Activated T-helper 2 cell treated with anti-CD3 and anti-CD28 coated beads, Interferon-gamma antibody, Interleukin-2, Interleukin-4, amounts not matched to agents 10 μg/mL and 5 μg/mL and 100 μg/mL, durations not matched to agents 14 hours and 24 hours and 36 hours (primary cell): ENCODE measurements at places on chromosomes 12 and 14. TPM values are rescaled to one million over a fixed set of nuclear protein-coding genes. Genes with fewer than 3 reads are reported as not detected.

- no peak overlapping the region for H3K4me3 ChIP-seq
- DNase-seq, result no peak
- H3K36me3 ChIP-seq, result no peaks in the 10 kb centered on the region
- peaks cover 2% of the 10 kb centered on the region for H3K27me3 ChIP-seq
These were observed 84.1 kb downstream of the TTC7B start for GRCh38 chr14:90732139-90732538.

Gene SPTB
- total RNA-seq, result 0.02 and 0.05 TPM in 2 replicates

Gene IKZF4
- 34.8 and 35.5 TPM in 2 replicates for total RNA-seq

- no peaks in the 10 kb centered on the region for H3K4me1 ChIP-seq
- H3K27me3 ChIP-seq, result no peaks in the 10 kb centered on the region
- no peak overlapping the region for H3K27ac ChIP-seq
- no peak for DNase-seq
These were observed 9.4 kb downstream of the AKT1 start for GRCh38 chr14:104786091-104786586.

Gene HOXC6
- total RNA-seq, result not detected in 2 replicates

Gene CD163L1
- not detected in 2 replicates for total RNA-seq

DNA sequence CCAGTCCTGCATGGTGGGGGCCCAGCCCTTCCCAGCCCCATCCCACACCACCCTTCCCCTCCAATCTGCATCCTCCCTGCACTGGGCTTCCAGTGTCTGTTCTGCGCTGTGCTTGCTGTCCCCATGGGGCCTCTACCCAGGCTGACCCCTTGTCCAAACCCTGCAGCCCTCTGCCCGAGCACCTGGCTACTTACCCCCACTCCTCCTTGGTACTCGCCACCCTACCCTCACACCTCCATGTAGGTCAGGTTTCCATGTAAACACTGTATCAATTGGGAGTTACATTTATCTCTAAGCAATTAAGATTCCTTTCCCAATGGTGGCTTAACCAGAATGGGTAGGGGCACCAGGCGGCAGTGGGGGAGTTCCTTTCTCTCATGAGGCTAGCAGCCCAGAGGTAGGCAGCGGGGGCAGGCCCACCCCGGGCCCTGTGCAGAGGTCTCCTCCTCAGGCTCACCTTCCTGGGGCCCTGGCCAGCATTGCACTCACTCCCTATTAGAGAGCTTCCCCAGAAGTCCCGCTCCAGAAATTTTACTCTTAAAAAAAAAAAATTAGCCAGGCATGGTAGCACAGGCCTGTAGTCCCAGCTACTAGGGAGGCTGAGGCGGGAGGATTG lies 76.6 kb upstream of the CCND2 start:
- no peaks in the 10 kb centered on the region for H3K4me1 ChIP-seq
- H3K36me3 ChIP-seq, result no peaks in the 10 kb centered on the region
- H3K27ac ChIP-seq, result no peak overlapping the region
- H3K27me3 ChIP-seq, result peaks cover 2% of the 10 kb centered on the region
- DNase-seq, result no peak

Gene IPO4
- 77.0 and 80.4 TPM in 2 replicates for total RNA-seq

Gene FSCB
- not detected in 2 replicates for total RNA-seq

Gene KCNH3
- 2.1 and 2.9 TPM in 2 replicates for total RNA-seq

GRCh38 chr12:25972783-25973182 lies 14.3 kb downstream of the RASSF8 start:
- H3K27ac ChIP-seq, result no peak overlapping the region
- no peaks in the 10 kb centered on the region for H3K36me3 ChIP-seq
- DNase-seq, result no peak
- peaks cover 3% of the 10 kb centered on the region for H3K27me3 ChIP-seq
- H3K4me3 ChIP-seq, result no peak overlapping the region
